ENCODE measurements at places on chromosomes 1 and 21.

DNA sequence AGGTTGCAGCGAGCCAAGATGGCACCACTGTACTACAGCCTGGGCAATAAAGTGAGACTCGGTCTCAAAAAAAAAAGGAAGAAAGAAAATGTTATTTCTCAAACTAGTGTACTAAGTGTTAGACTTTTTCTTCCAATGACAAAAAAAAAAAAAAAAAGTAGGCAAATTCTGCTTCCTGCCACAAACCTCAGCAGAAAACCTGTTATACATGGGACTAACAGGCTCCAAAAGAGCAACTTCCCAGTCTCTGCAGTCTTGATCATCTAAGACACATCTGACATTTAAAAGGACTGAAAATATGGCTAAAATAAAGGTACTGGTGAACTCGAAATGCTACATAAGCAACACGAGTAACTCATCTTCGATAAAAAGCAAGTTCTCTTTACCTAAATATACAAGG, 59.6 kb downstream of the HSF2BP start:
- peak; percentile 29 for DNase-seq
- no peaks in the 10 kb centered on the region for H3K27me3 ChIP-seq
- H3K27ac ChIP-seq, result no peak overlapping the region

DNA sequence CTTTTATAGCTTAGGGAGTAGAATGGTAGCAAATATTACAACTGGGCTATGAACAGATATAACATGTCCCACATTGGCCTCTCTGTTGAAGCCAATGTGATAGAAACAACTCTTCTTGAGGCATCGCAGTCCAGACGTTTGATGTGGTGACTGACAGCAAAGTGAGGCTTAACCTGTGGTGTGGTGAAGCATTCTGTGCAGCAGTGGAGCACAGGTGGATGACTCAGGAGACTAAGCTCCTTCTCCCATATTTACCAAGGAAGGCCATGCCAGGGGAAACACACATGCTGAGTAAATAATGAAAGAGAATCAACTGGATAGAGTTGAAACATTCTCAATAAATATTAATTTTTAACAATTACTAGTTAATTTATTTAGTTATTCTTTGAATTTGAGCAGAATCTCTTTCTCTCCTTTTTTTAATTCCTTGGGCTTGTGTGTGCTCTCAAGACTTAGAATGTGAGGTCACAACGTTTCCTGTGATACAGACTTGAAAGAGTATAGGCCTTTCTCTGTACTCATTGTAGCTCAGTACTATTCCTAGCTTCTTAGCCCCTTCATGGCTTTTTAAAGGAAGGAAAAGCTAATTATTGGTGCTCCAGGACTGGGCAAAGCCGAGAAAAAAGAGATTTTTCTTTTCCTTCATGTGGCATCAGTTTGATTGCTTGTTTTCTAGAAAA, 17.6 kb downstream of the CRB1 start:
- no peak overlapping the region for H3K27ac ChIP-seq
- H3K36me3 ChIP-seq, result no peaks in the 10 kb centered on the region
- H3K4me3 ChIP-seq, result no peak overlapping the region
- no peak for DNase-seq

DNA sequence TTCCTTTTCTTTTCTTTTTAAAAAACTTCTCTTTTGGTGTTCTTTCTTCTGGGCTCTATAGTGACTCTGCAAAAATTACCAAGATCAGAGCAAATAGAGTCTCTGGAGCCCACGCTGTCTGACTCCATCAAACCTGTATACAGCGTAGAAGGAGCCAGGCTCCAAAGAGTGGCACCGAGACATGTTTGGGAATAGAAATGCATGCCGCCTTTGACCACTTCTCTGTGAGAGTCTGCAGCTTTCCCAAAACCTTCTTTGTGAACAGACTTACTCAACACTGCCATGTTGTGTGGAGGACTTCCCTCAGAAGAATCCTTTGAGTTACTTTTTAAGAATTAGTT, 55.3 kb downstream of the GORAB start:
- H3K4me1 ChIP-seq, result no peaks in the 10 kb centered on the region
- no peak overlapping the region for H3K4me3 ChIP-seq
- no peaks in the 10 kb centered on the region for H3K36me3 ChIP-seq
- no peak for DNase-seq

- no peaks in the 10 kb centered on the region for H3K4me1 ChIP-seq
- H3K4me3 ChIP-seq, result no peak overlapping the region
- no peaks in the 10 kb centered on the region for H3K27me3 ChIP-seq
- no peak overlapping the region for H3K27ac ChIP-seq
- peaks cover 10% of the 10 kb centered on the region for H3K36me3 ChIP-seq
These were observed 118.6 kb upstream of the IFFO2 start for GRCh38 chr1:19074902-19075721.

GRCh38 chr1:222263791-222264190, 284.1 kb downstream of the HHIPL2 start:
- H3K27me3 ChIP-seq, result peaks cover 6% of the 10 kb centered on the region
- no peak overlapping the region for H3K27ac ChIP-seq
- H3K36me3 ChIP-seq, result no peaks in the 10 kb centered on the region
- H3K4me3 ChIP-seq, result no peak overlapping the region
- no peak for DNase-seq

DNA sequence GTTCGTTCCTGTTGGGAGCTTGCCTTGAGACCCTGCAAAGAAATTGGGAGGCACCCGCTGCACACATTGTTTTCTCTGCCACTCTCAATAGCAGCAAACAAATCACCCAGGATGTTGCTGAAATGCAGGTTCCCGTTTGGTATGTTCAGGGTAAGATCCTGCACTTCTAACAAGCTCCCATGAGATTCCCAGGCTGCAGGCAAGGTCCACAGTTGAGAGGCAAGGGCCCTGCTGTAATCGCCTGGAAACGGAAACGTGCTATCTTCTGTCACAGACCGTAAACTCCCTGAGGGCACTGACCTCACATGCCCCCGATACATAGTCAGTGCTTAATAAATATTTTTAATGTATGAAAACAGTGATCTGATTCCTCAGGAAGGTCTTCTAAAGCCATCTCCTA, 37.8 kb downstream of the XCL1 start:
- H3K27ac ChIP-seq, result no peak overlapping the region
- H3K4me1 ChIP-seq, result no peaks in the 10 kb centered on the region
- H3K36me3 ChIP-seq, result no peaks in the 10 kb centered on the region

DNA sequence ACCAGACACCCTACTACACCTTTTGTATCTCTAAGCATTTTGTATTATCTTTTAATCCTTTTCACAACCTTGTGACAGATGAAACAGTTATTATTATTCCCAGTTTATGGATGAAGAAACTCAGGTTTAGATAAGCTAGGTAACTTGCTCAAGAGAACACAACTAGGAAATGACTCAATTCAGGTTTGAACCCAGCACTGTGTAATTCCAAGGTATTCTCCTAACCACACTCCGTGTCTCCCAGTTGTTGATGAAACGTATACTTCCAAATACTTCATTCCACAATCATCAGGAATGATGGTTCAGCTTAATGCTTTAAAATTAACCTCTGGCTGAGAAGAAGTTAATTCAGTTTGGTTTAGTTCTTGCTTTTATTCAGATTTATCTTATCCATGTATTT, 51.7 kb upstream of the MRPS6 start:
- no peak for DNase-seq
- no peaks in the 10 kb centered on the region for H3K36me3 ChIP-seq
- H3K27ac ChIP-seq, result no peak overlapping the region
- peaks cover 50% of the 10 kb centered on the region for H3K4me1 ChIP-seq
- H3K27me3 ChIP-seq, result no peaks in the 10 kb centered on the region

DNA sequence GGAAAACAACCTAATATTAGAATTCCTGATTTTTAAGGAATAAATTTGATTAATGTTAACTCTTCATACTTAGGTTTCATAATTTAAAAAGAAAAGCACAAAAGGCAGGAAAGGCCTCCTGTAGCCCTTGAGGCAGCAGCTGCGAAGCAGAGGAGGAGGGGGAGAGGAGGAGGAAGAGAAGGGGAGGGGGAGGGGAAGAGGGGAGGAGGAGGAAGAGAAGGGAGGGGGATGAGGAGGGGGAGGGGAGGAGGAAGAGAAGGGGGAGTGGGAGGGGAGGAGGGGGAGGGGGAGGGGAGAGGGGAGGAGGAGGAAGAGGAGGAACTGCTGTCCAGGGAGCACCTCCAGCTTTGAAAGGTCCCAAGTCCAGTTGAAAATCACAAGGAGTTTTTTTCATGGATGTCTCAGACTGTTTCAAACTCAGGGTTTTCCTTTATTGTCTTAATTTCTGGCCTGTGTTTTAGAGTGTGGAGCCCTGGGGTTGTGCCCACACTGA, 35.1 kb upstream of the DIP2A start:
- H3K4me3 ChIP-seq, result no peak overlapping the region
- H3K36me3 ChIP-seq, result no peaks in the 10 kb centered on the region
- no peaks in the 10 kb centered on the region for H3K27me3 ChIP-seq
- no peak overlapping the region for H3K27ac ChIP-seq
- H3K4me1 ChIP-seq, result no peaks in the 10 kb centered on the region

DNA sequence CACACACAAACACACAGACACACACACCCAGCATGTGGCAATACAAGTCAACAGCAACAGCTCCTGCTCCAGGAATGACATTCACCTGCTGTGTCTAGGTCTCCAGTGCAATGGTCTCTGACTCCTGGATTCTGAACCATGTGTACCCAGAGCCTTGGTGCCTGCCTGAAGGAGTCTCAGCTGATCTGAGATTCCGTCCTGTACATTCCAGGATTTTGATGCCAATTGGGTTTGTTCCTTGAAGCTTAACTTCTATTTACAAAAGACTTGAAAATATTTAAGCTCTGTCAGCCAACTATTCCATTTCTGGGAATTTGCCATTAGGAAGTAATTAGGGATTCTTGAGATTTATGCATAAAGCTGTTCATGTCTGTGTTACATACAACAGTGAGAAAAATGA, 85.4 kb upstream of the LRRC8D start:
- H3K36me3 ChIP-seq, result no peaks in the 10 kb centered on the region
- DNase-seq, result no peak
- H3K4me1 ChIP-seq, result no peaks in the 10 kb centered on the region
- no peaks in the 10 kb centered on the region for H3K27me3 ChIP-seq

- H3K27me3 ChIP-seq, result no peaks in the 10 kb centered on the region
- peak overlapping the region; percentile 90 for H3K27ac ChIP-seq
- DNase-seq, result no peak
- no peak overlapping the region for H3K4me3 ChIP-seq
- H3K36me3 ChIP-seq, result no peaks in the 10 kb centered on the region
These were observed 64.2 kb downstream of the PIK3CD start for GRCh38 chr1:9715536-9716226.

DNA sequence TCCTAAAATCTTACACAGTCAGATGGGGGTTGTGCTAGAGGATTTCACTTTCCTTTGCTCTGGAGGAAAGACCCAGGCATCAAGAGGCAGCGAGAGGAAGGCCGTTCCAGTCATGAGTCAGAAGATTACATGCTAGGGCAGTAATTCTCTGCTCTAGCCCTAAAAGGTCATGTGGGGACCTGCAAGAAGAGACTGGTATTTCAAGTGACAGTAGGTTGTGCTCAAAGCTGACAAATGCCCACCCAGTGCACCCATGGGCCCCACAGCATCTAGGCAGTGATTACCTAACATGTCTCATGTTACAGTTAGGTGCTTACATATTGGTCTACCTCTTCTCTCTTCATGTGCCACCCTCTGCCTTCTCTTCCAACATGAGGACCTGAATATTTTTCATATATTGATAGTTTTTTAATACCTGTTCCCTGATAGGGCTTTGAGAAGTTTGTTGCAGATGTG, 99.7 kb upstream of the BEND5 start:
- no peaks in the 10 kb centered on the region for H3K36me3 ChIP-seq
- H3K27ac ChIP-seq, result no peak overlapping the region
- H3K4me1 ChIP-seq, result no peaks in the 10 kb centered on the region
- DNase-seq, result no peak
- no peak overlapping the region for H3K4me3 ChIP-seq

DNA sequence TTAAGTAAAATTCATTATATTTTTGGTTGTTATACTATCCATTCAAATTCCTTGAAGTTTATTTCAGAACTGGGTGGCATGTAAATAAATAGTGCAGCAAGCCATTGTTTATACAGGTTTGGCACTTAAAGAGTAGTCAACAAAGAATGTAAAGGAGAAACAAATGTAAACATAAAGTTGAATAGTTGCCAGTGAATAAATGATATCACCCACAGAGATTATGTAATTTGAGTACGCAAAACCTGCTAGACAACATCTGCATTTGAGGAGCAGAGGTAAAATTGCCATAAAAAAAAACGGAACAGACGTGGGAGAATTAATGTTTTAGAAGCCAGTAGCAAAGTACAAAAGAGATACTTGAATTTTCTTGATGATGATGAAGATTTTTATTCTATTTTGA, 111.6 kb downstream of the ADGRL2 start:
- H3K4me1 ChIP-seq, result no peaks in the 10 kb centered on the region
- H3K36me3 ChIP-seq, result no peaks in the 10 kb centered on the region
- H3K4me3 ChIP-seq, result no peak overlapping the region
- no peak overlapping the region for H3K27ac ChIP-seq

DNA sequence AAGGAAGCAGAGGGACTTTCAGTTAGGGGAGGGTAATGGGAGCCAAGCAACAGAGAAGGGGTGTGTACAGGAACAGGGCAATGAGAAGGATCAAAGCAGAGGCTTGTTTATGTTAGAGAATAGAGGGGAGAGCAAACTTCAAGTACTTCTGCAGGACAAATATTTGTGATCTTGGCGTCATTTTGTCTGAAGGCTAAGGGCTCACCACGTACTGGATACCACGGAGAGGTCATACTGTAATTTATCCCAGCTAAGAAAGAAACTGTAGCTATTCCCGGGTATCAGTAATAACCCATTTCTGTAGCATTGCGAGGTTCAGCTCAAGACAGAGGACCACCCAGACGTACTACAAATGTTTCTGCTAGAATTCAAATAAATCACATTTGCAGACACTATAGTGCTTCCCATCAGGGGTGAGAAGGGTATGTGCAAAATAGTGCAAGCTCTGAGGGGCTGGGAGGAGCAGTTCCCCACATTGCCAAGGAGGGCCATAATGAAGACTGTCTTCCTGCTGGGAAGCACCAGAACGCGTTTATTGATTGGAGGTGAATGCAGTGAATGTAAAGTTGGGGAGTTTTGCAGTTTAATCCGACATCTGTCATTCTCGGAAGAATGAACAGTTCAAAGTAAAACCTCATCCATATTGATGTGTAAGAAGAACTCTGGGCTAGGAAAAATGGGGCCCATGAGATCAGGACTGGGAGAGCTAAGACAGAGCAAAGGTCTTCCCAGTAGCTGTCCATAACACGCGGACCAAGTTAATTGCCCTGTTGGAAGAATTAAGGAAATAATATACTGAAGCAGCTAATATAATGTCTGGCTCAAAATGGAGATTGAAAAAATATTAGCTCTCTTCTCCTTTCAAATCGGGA, 136.9 kb downstream of the RWDD3 start:
- H3K36me3 ChIP-seq, result no peaks in the 10 kb centered on the region
- no peak overlapping the region for H3K4me3 ChIP-seq
- H3K27me3 ChIP-seq, result no peaks in the 10 kb centered on the region
- H3K4me1 ChIP-seq, result no peaks in the 10 kb centered on the region
- H3K27ac ChIP-seq, result no peak overlapping the region

- no peak overlapping the region for H3K4me3 ChIP-seq
- H3K27me3 ChIP-seq, result no peaks in the 10 kb centered on the region
- H3K4me1 ChIP-seq, result peaks cover 40% of the 10 kb centered on the region
- DNase-seq, result no peak
- H3K27ac ChIP-seq, result no peak overlapping the region
These were observed 51.9 kb upstream of the EDN2 start for GRCh38 chr1:41536361-41536802.

GRCh38 chr21:43950481-43950880, 61.6 kb upstream of the TRAPPC10 start:
- no peaks in the 10 kb centered on the region for H3K36me3 ChIP-seq
- DNase-seq, result no peak
- peaks cover 8% of the 10 kb centered on the region for H3K4me1 ChIP-seq
- H3K4me3 ChIP-seq, result no peak overlapping the region
- H3K27ac ChIP-seq, result no peak overlapping the region
